ENCODE measurements at places on chromosomes 11 and 22.

- DNase-seq, result peak; percentile 39
Measured at GRCh38 chr11:61904539-61905048, 12.8 kb downstream of the RAB3IL1 start.

DNA sequence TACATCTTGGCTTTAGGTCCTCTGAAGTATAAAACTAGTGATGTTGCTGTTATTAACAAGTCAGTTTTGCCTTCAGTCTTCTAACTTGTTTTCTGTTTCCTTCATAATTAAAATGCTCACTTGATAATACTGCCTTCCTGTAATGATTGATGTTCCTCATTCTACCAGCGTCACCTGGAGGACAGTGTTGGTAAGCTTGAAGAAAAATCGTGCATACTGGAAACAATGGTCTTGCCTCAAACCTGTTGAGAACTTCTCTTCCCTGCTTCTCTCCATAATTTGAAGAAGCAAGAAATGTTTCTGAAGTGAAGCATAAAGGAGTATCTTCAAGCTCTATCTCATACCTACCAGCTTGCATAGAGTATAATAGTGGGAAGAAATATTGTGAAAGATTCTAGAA is 3.0 kb downstream of the YWHAH start:
- no peak for DNase-seq

GRCh38 chr11:69141742-69142141 is 14.0 kb upstream of the SMIM38 start:
- peak; percentile 22 for DNase-seq

- DNase-seq, result no peak
Measured at GRCh38 chr11:43366677-43367076, 8.0 kb downstream of the TTC17 start.

DNA sequence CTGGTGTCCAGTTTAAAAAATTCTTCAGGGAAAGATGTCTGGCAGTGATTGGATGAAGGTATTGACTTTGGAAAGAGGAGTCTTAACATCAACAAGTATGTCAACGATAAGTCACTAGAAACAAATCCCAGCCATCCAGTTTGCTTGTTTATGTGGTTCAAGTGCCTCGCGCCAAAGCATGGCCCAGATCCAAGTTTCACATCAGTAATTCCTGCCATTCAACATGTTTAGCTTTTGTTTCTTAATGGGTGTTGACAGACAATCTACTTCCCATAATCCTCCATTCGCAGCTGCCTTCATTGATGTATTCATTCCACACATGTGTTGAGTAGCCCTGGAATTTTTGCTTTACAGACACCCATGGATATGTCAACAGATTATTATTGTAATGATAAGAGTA is 77.8 kb downstream of the UBASH3B start:
- no peak for DNase-seq

GRCh38 chr11:125554038-125554437 is 15.2 kb upstream of the EI24 start:
- no peak for DNase-seq

- no peak for DNase-seq
Measured at GRCh38 chr11:130766650-130767565, 149.4 kb downstream of the SNX19 start.

- DNase-seq, result peak; percentile 68
Measured at GRCh38 chr11:47991266-47991830, 11.0 kb downstream of the PTPRJ start.

DNA sequence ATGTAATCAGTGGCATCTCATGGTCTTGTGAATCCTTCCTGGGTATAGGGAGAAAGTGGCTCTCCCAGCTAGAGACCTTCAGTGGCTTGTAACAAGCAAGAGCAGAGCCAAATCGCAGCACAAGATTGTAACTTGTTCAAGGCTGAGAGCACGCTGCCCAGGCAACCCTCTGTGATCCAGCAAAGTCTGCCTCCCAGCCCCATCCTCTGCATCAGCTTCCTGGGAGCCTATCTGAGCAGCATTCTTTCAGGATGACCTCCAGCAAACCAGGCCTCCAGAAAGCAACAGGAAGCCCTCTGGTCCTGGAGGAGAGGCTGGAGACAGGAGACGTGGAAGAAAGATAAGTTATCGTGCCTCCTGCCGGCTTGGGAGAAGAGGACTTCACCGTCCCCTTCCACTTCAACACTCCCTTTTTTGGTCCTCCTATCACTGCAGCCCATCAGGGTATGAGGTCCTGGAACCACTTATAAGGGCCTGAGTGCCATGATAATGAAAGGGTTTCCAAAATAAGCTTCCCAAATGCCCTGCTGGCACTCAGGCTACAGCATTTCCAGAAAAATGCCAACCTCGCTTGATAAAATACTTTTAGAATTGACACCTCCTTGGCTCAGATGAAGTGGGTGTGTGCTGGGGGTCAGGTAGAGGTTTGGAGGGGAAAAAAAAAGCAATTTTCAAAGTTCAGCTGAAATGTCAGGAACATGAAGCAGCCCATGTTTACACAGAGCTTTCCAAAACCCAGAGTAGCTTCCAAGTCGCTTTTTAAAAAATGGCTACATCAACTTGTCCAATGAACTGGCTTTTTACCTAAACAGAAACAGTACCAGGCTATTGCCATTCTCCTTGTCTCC is 80.2 kb downstream of the PLEKHA7 start:
- no peak for DNase-seq

DNA sequence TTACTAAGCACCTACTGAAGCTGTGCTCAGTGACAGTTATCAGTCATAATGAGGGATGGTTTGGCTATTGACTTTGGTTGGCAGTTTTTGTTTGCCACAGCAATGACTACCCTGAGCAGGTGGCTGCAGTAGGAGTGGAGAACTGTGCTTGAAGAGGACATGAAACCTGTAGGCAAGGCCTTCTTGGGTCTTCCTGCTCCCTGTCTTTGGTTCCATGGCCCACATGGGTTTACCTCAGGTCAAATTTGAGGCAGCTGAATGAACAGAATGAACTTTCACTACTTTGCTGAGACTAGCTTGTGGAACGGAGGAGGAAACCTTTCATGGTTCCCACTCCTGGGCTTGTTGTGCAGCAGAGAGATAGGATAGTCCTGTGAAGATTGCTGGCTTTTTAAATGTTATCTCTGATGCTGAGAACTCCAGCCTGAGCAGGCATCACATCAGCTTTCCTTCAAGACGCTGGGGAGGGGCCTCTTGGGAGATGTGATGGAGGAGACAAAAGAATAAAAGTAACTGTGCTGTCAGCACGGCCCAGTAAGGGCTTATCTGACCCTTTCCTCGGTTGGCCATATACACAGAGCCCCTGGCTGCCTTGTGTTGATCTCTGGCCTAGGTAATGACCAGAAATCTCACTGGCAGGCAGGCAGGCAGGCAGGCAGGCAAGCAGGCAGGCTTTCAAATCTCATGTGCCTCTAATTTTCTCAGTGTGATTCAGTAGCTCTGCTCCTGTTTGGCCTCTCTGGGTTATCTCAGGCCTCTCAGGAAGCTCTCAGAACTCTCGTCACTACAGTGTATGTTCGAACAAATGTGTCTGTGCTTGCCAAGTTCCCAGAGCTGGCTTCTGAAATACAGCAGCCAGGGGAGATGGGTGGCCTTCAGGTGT is 12.0 kb downstream of the STIM1 start:
- DNase-seq, result no peak

GRCh38 chr11:32960553-32961164 is 55.0 kb upstream of the DEPDC7 start:
- DNase-seq, result peak; percentile 48

GRCh38 chr11:71962428-71963038 is 33.7 kb downstream of the RNF121 start:
- DNase-seq, result no peak

- no peak for DNase-seq
Measured at GRCh38 chr22:38169116-38169515, 12.5 kb downstream of the PLA2G6 start.

DNA sequence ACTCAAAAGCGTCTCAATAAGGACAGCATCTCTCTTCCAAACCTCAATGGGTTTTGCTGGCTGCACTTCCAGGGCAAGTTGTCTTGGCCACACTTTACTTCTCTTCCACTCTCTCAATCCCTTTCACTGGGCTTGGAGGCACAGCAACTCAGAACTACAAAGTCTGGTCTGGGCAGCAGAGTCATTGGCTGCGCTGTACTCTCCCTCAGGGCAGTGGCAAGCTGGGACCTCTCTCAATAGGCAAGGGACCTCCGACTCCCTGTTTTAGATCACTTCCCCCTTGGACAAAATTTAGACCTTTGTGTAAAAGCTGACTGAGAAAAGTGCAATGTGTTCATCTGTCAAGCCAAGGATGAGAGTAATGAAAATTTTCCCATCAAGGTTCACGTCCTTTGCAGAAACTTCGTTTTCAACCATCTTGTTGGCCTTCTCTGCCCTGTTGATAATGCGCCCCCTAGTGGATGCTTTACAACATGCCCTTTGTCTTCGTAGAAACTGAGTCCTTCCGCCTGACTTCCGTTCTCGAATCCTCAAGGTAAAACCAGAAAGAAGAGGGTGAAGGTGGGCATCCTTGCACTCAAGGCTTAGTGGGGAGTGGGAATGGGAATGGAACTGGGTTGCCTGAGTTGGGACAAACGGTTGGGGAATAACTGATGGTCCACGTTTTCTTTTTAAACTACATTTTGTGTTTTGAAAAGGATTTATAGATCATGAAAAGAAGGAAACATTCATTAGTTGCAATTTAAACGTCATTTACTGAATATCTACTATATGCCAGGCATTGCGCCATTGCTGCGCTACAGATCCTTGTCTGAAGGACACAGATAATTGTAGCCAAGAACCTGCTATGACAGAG is 99.1 kb downstream of the CD44 start:
- DNase-seq, result peak; percentile 87

DNA sequence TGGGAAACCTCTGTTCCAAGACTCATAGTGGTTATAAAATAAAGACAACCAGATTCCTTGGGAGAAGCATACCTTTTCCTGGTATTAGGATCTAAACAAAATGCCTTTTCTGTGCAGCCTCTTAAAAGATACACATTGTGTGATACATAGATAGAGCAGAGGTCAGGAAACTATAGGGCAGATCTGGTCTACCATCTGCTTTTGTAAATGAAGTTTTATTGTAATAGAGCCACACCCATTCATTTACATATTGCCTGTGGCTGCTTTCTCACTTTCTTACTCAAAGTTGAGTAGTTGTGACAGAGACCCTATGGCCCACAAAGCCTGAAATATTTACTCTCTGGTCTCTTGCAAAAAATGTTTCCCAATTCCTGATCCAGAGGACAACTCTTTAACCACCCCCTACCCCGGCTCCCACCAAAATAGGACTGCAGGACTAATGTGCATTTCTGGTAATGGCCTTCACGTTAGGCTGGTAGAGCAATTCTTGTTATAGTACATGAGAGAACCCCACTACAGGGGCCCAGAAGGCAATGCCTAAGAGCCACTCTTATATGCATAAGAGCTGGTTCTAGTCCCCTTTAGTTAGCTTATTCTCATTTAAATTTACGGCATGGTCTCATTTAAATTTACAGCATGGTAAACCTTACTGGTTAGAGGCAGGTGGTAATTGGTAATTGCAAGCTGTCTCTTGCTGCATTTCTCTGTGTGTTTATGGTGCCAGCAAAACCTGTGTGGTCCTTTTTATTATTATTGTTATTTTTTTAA is 76.8 kb upstream of the YWHAH start:
- no peak for DNase-seq

- DNase-seq, result no peak
Measured at GRCh38 chr11:103987629-103988594, 48.5 kb upstream of the DDI1 start.

GRCh38 chr11:19844012-19844411 is 131.4 kb downstream of the NAV2 start:
- no peak for DNase-seq

GRCh38 chr22:35684270-35684700 is 33.4 kb upstream of the APOL5 start:
- peak; percentile 6 for DNase-seq

DNA sequence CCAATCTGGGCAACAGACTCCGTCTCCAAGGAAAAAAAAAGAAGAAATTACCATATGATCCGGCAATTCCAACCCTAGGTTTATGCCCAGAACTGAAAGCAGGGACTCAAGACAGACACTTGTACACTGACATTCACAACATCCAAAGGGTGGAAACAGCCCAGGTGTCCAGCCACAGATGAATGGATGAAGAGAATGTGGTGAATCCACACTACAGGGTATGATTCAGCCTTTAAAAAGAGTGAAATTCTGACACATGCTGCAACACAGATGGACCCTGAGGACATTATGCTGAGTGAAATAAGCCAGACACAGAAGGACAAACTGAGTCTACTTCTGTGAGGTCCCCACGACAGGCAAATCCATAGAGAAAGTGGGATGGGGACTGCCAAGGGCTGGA is 43.9 kb downstream of the SGSM3 start:
- no peak for DNase-seq

GRCh38 chr11:2709429-2709828 is 9.6 kb upstream of the KCNQ1OT1 start:
- no peak for DNase-seq

DNA sequence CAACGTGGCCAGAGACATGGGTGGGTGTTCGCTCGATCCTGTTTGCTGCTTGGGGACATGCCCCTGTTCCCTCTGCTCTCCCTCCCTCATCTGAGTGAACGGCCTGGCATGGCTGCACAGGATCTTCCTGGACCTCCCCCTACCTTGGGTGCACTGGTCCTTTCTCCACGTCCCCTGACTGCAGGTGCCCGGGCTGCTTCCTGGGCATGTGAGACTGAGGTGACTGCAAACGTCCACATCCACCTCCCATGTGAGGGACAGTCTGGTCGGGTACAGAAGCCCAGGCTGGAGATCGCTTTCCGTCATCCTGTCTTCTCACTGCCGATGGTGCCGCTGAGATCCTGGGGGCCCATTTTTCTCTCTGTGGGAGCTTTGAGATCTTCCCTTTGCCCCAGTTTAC is 11.8 kb downstream of the SULT4A1 start:
- DNase-seq, result no peak

DNA sequence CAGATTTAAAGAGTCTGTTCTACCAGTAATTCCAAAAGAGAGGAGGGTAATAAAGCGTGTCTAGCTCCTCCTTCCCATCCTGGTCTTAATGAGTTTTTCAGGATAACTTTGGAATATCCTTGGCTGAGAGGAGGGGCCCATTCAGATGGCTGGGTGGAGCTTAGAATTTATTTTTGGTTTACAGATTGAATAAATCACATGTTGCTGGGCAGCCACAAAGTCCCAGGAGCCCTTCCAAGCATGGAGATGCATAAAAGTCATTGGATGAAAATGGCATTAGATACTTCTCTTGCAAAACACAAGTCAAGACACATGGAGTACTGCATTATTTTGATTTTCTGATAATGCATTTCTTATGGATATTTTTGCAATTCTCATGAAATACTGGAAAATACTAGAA is 139.0 kb downstream of the TRPC6 start:
- no peak for DNase-seq

- no peak for DNase-seq
Measured at GRCh38 chr11:66265531-66266377, 2.7 kb upstream of the RAB1B start.

- no peak for DNase-seq
Measured at GRCh38 chr11:118175031-118175992, 1.1 kb downstream of the SCN2B start.

- no peak for DNase-seq
Measured at GRCh38 chr11:60952742-60953170, 780 bp upstream of the SLC15A3 start.

DNA sequence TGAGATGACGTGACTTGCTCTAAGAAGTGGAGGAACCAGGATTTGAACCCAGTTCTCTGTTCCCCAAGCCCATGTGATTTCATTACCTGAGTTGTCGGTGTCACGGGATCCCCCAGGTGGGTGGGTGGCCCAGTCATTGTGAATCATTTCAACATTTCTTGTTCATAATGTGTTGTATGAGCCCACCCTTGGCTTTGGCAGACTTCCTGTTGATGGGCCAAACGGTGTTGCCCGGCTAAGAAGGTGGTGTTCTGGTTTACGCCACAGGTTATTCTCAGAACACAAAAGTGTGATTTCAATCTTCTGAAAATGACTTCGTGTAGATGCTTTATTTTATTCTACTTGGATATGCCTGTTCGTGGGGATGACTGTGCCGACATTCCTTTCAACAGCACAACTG is 21.6 kb upstream of the ST14 start:
- no peak for DNase-seq
